Eye (tissue), 1 donor: ENCODE measurements at places on chromosomes 1 and 21.
A peak's percentile ranks its signal among the peaks of the same experiment; 100 is the strongest.

GRCh38 chr1:117834416-117834815, 95.0 kb downstream of the GDAP2 start:
- DNase-seq = no peak

DNA sequence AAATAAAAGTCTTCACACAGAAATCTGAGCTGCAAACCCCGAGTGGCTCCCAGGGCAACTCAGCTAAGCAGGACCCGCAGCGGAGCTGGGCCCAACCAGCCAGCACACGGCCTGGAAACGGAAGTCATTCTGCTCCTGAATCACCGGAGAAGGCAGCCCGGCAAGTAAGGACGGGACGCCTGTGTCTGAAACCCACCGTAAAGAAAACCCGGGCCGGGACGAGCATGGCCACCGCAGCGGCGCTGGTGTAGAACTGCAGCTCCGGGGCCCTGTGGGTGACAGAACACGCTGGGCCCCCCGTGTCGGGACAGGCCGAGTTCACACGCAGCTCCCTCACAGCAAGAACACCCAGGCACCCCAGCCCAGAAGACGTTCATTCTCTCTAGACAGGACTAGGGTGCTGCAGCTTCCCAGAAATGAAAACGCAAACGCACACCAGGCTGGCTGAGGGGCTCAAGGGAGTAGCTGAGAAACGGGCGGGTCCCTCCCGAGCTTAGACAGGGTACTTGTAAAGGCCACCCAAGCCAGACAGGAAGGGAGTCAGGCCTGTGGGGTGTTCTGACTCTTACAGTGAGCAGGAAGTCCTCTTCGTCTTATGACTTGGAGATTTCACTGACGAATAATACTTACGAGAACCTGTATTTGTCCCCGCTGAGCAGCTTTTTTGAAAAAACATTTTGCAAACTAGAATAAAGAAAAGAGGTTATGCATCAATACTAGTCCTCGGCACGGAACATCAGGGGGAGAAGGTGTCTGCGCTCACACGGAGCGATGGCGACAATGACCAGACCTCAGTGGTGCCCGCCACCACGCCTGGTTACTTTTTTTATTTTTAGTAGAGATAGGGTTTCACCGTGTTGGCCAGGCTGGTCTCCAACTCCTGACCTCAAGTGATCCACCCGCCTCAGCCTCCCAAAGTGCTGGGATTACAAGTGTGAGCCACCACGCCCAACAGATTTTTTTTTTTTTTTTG, 10.9 kb upstream of the CDK11B start:
- no peak for DNase-seq

GRCh38 chr1:157521056-157521455, 31.3 kb downstream of the FCRL5 start:
- DNase-seq = no peak

- DNase-seq = no peak
These were observed 166.3 kb upstream of the NR5A2 start for GRCh38 chr1:199861020-199861795.

DNA sequence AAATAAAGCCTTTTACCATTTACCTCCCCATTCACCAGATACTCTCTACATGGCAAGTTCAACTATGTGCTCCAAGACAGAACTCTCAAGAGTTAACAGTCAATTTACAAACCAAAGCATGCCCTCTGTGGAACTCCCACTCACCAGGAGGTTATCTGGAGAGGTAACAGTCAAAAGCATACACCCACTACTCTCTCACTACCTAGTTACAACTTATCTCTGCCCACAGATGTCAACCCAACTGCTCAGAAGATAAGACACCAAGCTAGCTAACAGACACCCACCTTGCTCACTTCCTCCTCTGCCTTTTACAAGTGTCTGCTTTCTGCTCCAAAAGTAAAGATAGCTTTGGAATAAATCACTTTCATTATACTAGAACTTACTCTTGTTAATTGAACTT, 131.0 kb downstream of the TRIM33 start:
- no peak for DNase-seq

GRCh38 chr1:61953076-61953789, 211.0 kb downstream of the PATJ start:
- no peak for DNase-seq

DNA sequence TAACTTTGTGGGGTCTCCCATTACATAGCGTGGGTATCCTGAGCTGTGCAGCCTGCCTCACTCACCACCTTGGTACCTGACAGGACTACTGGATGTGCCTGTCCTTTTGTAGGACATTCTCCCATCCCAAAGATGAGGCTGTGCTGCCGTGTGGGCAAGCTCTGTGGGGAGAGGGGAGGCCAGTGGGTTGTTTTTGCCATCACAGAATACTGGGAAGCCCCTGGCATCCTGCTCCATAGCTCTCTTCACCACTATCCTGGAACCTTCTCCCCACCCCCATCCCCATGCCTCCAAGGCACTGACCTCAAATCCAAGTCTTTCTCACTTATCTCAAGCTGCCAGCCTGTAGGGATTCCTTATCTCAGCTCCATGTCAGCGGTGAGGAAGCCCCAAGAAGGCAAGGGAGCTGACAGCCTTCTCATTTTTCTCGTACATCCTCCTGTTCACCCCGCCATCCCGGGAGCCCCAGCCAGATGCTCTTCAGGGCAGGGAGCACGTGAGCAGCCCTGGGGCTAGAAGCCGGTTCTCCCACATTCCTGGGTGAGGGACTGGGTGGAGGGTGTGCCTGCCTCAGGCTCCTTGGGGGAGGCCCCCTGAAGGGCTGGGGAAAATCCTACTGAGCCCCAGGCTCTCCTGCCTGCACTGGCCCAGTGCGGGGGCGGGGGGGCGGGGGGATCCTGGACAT, 2.4 kb upstream of the ELF3 start:
- DNase-seq = peak; percentile 57

GRCh38 chr1:77954521-77954920, 24.4 kb downstream of the FUBP1 start:
- no peak for DNase-seq

DNA sequence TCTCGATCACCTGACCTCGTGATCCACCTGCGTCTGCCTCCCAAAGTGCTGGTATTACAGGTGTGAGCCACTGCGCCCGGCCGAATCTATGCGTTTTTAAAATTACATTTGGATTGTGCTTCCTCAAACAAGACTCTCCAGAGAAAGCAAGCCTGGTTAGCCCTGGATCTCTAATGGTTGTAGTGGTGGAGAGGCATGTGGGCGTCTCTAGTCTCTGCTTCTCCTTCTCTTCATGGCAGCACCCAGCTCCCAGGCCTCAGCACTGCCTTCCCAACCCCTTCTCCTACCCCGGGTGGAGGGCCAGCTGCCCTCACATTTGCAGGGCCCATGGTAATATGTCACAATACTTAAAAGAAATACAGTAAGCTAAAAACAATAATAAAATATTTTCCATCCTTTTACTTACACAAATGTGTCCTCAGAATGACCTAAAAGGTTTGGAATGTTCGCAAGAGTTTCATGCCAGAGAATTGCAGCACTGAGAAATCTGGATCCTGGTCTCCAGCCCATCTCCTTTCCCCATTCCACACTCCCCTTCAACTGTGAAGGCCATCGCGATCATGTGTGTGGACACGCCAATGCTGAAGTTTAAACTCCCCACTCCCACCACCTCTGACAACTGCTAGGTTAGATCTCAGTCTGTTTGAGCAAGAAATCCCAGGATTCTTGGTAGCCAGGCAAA, 7.0 kb downstream of the OR14I1 start:
- DNase-seq = no peak

DNA sequence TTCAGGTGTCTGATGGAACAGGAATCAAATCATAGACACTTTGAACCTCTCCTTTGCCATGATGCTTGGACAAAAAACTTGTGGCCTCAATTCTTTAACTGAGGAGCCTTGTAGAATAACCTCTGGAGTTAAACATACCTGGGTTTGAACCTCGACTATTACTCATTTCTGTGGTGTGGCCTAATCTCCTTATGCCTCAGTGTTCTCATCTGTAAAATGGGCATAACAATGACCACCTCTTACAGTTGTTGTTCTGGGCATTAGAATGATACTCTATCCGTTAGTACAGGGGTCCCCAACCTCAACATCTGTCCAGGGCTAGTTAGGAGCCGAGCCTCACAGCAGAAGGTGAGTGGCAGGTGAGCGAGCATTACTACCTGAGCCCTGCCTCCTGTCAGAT, 137.2 kb downstream of the ROR1 start:
- DNase-seq = no peak

GRCh38 chr1:17875882-17876280, 120.7 kb downstream of the ACTL8 start:
- DNase-seq = no peak

GRCh38 chr1:55472115-55472514, 257.0 kb upstream of the USP24 start:
- no peak for DNase-seq

GRCh38 chr1:44212355-44213221, 683 bp upstream of the DMAP1 start:
- DNase-seq = no peak

GRCh38 chr1:41433501-41433900, 51.0 kb downstream of the EDN2 start:
- no peak for DNase-seq

DNA sequence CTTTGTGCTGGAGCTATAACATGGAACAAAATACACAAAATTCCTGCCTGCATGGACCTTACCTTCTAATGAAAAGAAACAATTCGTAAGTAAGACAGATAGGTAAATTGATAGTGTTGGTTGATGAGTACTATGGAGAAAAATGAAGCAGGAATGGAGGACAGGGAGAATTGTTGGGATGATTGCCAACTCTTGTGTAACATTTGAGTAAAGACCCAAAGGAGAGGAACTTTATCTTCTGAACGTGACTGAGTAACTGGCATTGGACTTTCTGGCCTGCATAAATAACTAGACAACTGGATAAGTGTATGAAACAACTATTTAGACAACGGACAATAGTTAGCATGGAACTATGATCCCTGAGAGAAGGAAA, 6.8 kb upstream of the EFCAB14 start:
- no peak for DNase-seq

DNA sequence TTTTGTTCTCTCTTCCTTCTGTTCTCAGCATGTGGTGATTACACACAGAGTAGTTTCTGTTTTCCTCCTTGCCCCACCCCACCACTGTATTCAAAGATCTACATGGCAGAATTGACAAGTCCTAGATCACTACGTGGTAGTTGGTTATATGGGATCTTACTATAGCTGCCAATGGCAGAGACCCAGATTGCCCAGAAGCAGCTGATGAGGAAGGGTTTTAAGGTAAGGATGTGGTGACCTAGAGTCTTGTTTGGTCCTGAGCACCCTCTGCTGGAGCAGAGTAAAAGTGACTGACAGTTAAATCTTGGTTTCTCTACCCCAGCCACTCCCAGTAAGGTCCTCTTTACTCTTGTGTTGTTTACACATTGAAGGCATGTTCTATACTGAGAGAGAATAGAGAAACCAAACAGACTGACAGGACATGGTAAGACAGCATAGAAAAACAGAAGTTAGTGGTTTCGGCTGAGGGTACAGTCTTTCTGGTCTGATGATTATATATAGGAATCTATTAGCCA, 22.8 kb upstream of the STRIP1 start:
- peak; percentile 42 for DNase-seq

GRCh38 chr1:31665234-31665878, 20.7 kb upstream of the PEF1 start:
- DNase-seq = no peak

- DNase-seq = no peak
These were observed 16.1 kb upstream of the TMEM183A start for GRCh38 chr1:202991112-202991511.

GRCh38 chr1:86062453-86062852, 94.1 kb downstream of the COL24A1 start:
- peak; percentile 7 for DNase-seq

DNA sequence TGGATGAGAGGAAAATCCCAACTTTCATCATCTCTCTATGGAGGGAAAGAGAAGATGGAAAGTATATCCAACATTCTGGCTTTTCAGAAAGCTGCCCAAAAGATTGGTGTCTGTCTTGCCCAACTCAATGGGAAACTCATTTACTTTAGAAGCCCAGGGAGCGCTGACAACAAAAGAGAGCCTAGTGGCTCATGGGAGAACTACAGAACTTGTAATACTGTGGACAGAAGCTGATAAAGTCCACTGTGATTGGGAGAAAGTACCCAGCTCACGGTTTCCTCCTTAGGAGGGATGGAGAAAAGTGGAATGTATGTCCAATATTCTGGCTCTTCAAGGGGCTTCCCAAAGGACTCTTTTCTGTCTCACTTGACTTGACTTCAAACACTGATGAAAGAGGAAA, 66.0 kb downstream of the RGS21 start:
- no peak for DNase-seq

- no peak for DNase-seq
These were observed 25.6 kb downstream of the PRSS38 start for GRCh38 chr1:227841096-227841495.

DNA sequence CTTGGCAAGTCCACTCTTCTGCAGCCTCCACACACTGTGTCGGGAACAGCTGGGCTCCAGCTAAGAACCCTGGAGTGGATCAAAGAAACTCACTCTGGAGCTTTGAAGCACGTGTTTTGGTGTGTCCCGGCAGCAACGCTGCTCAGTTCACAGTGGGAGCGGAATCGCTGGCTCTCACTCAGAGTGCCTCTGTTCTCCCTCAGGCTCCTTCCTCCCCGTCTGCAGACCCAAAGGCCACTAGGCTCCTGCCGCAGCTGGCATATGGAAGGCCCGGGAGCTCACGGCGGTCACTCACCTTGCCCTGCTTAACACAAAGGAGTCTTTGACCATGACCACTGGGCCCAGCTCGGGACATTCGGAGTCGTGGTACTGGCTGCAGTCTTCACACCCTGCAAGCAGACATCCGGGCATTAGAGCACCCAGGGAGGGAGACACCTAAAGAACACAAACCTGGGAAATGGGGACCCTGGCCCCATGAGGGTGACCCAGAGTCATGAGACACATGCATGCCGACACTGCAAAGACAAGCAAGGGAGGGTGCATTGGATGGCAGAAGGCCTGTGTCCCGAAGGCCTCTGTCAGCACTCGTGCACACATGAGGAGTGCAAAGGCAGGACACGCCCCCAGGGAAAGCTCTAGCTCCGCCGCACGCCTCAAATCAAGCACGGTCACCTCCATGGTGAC, 19.7 kb downstream of the PRDM15 start:
- DNase-seq = no peak

GRCh38 chr1:114272593-114272992, 118.9 kb upstream of the SYT6 start:
- DNase-seq = no peak

DNA sequence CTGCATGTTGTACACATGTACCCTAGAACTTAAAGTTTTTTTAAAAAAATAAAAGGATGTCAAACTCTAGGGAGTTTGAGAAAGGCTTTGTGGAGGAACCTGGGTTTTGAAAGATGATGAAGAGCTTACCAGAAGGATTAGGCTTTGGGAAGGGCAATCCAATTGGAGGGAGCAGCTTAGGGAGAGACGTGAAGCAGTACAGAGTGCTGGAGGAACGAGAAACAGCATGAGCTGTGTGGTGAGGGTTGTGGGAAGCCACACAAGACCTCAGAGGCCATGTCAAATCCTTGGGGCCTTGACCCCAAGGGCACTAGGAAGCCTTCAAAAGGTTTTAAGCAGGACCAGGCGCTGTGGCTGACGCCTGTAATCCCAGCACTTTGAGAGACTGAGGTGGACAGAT, 8.4 kb upstream of the KPNA6 start:
- no peak for DNase-seq

DNA sequence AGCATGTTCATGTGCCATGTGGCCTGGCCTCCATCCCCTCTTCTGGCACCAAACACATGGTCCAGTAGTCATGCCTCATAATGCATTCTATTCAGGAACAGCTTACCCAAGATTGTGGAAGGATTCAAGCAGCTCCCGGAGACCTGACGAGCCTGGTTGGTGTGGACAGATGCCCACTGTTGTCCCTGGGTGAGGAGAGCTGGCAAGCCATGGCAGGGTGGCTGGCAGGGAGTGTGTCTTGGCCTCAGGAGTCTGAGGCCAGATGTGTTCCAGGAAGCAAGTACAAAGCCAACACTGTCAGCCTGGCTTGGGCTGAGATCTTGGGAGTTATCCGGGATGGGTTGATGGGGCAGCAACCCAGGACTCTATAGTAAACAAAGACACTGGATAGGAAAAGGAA, 7.3 kb upstream of the FABP3 start:
- no peak for DNase-seq
